ENCODE measurements at places on chromosomes 1 and 21.

GRCh38 chr1:92817137-92817697, 14.6 kb upstream of the RPL5 start:
- DNase-seq = peak; percentile 71
- H3K4me3 ChIP-seq = no peak overlapping the region
- H3K27ac ChIP-seq = peak overlapping the region; percentile 76
- no peaks in the 10 kb centered on the region for H3K27me3 ChIP-seq
- H3K36me3 ChIP-seq = no peaks in the 10 kb centered on the region

DNA sequence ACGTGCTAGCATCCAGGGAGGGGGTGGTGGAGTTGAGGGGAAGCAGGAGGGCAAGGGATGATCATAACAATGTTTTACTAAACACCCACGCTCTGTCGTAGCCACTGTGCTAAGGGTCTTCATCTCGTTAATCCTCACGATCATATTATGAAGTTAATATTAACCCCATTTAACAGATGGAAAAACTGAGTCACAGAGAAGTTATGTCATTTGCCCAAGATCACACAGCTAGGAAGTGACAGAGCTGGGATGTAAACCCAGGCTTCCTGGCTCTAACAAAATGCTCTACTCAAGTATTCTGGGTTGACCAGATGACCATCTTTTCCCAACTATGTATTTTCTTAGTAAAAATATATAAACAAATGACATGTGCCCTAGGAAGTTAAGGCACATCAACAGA, 88.7 kb downstream of the TAS1R2 start:
- no peak overlapping the region for H3K4me3 ChIP-seq
- H3K36me3 ChIP-seq = no peaks in the 10 kb centered on the region
- no peaks in the 10 kb centered on the region for H3K4me1 ChIP-seq
- no peak for DNase-seq

- H3K27ac ChIP-seq = no peak overlapping the region
- no peak overlapping the region for H3K4me3 ChIP-seq
- no peak for DNase-seq
These were observed 64.8 kb downstream of the DHRS3 start for GRCh38 chr1:12552951-12553921.

DNA sequence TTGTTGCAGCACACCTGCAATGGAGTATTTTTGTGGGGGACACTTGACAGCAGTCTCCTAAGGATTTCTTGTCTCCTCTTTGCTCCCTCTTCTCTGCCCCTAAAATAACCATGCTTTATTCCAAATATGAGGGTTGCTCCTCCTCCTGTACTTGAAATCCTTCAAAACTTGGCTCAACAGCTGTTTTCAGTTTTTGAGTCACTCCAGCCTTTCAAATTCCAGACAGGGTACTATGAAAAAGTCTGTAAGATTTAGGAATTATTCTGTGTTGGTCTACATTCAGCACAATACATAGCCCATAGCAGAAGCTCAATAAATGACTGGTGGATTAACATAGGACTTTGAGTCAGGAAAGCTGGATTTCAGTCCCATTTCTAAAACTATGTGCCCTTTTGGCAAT, 5.5 kb downstream of the AP4B1 start:
- peaks cover 41% of the 10 kb centered on the region for H3K36me3 ChIP-seq
- no peak for DNase-seq
- H3K4me1 ChIP-seq = peaks cover 49% of the 10 kb centered on the region

DNA sequence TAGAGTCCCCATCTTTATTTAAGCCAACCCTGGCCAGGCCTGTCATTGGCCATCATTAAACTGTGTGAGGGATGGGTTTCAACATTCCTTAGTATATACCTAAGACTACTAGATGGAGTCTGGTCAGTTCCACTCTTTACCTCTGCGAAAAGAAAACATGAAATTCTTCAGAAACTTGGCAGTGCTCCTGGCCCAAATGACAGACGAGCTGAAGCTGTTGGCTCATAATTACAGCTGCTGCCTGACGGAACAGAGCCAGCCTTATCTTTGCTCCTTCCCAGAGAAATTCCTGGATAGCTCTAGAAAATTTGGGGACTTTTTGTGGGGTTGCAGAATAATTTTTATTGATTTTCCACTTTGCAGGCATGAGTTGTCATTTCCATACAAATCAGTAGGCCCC, 30.4 kb downstream of the NPHS2 start:
- DNase-seq = no peak
- no peaks in the 10 kb centered on the region for H3K36me3 ChIP-seq
- H3K4me1 ChIP-seq = peaks cover 4% of the 10 kb centered on the region

DNA sequence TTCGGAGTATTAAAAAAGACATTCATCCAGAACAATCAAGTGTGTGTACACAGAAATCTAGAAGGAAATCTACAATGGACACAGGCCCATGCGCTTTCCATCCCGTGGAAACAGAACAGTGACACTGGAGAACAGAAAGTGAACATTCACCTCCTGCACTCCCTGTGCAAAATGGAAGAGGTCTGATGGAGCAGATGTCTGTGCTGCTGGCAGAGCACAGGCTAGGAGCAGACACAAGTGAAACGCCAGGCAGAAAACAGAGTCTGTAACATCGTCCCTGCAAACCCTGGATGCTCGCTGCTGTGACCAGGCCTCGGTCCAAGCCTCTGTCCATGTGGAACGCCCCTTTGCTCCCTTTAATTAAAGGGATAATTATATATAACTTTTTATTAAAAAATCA, 36.1 kb downstream of the SLC45A1 start:
- peaks cover 69% of the 10 kb centered on the region for H3K36me3 ChIP-seq
- H3K4me3 ChIP-seq = no peak overlapping the region
- DNase-seq = no peak
- no peak overlapping the region for H3K27ac ChIP-seq
- H3K4me1 ChIP-seq = peaks cover 61% of the 10 kb centered on the region
